Stomach (tissue), 19 donors: ENCODE measurements at places on chromosomes 11 and 22.

- DNase-seq: no peak
Measured at GRCh38 chr22:40818192-40818746, 877 bp downstream of the SLC25A17 start.

- DNase-seq: no peak
Measured at GRCh38 chr11:82792822-82793569, 59.3 kb upstream of the FAM181B start.

DNA sequence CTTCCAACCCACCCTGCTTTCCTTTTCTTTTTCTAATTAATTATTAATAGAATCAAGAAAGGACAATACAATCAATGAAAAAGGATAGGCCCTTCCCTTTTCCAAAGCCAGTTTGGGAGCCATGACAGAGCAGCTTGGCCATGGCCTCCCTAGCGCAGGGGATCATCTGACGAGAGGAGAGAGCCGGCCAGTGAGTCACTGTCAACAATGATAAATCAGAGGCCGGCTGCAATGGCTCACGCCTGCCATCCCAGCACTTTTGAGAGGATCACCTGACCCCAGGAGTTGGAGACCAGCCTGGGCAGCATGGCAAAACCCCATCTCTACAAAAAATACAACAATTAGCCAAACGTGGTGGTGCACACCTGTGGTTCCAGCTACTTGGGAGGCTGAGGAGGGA is 27.5 kb upstream of the KRTAP5-7 start:
- no peak for DNase-seq

DNA sequence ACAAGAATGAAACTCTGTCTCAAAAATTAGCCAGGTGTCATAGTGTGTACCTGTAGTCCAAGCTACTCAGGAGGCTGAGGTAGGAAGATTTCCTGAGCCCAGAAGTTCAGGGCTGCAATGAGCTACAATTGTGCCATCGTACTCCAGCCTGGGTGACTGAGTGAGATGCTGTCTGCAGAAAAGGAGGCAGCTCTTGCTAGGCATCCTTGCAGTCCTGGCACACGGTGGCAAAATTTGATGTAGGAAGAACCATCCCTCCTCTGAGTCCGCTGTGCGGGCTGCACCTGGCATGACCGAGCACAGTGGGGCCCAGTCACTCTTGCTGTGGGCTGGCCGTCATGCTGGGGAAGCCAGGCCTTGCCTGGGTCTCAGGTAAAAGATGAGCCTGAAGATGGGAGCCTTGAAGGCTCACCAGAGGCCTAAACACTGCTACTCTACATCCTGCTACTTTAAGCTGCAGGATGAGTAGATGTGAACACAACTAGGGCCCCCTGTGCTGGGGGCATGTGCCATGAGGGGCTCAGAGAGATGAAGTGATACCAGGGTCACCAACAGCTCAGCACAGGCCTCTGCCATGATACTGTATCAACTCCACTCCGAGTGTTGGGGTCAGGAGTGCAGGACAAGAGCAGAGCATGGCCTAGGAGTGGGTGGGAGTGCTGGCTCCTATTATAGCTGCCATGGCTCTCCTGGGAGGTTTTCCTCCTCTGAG is 18.6 kb downstream of the CDC45 start:
- no peak for DNase-seq

DNA sequence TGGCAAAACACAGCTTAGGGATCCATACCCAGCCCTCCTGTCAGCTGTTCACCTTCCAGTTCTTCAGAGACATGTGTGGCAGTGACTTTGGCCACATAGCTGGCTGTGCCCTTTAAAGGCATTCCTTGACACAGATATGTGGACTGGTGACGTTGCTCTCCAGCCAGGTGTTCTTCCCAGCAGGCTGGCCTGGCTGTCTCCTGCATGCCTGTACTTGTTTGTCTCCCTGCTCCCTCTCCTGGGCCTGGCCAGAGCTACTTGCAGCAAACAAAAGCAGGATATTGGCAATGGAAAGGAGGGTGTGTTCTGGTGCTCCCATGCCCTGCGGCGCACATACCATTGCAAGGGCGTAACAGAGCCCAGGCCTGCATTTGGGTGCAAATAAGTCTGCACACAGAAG is 38.3 kb downstream of the PIK3IP1 start:
- DNase-seq: peak; percentile 78

DNA sequence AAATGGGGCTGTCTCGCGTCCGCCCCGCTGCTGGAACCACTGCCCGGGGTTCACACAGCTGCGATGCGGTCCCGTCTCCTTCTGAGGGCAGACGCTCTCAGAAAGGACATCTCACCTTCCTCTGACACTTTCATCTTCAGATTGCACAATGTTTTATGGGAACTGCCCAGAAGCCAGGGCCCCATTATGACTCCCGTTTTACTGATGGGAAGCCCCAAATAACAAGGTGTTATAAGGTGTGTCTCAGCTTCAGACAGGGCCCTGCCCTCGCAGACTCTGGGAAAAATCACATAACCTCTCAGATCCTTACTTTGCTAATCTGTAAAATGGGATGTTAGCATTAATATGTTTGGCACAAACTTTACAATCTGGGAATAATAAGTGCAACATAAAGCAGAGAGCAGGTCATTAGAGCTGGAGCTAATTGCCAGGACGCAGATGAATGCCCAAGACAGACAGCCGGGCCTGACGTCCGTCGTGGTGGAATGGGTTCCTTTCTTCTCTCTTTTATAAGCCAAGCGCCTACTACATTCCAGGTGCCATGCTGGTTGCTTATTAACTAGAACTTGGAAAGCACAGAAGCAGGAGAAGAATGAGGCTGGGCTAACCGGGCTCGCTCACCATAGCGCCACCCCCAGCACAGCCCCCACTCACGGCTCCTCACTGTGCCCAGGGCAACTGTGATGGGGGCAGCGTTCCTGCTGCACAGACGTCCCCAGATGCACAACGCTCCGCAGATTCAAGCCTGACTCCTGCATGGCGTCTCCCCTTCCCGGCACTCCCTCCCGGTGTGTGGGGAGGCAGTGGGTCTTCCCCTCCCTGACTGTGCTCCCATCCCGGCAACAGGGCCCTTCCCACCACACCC is 43.8 kb downstream of the TRMU start:
- peak; percentile 63 for DNase-seq
